Neural crest cell (in vitro differentiated cells): ENCODE measurements at places on chromosomes 3 and 15.

GRCh38 chr3:149726716-149727407 is 25.4 kb downstream of the COMMD2 start:
- H3K4me1 ChIP-seq = no peaks in the 10 kb centered on the region
- no peaks in the 10 kb centered on the region for H3K27me3 ChIP-seq
- no peak overlapping the region for H3K4me3 ChIP-seq
- no peak overlapping the region for H3K27ac ChIP-seq
- no peak for DNase-seq

DNA sequence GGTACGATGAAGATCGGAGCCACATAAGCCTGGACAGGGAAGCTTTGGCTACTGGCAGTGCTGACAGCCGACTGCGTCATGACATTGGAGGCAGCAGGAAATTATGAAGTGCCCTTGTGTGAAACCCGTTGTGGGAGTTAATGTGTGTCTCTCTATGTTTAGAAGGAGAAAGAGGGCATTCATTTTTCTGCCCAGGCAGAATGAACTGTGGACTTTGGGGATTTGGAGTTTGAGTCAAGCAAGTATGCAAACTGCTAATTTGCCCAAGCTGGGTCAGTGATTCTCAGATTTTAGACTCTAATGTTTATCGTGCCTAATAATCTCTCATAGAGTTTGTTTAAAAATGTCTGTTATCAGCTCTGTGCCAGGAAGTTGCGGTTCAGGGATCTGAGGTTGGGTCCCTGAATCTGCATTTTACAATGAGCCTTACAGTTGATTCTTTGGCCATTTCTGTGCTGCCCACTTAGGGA is 5.6 kb downstream of the CTXND1 start:
- H3K4me1 ChIP-seq = peaks cover 41% of the 10 kb centered on the region
- no peak for DNase-seq
- peak overlapping the region; percentile 46 for H3K27ac ChIP-seq
- peaks cover 31% of the 10 kb centered on the region for H3K27me3 ChIP-seq

DNA sequence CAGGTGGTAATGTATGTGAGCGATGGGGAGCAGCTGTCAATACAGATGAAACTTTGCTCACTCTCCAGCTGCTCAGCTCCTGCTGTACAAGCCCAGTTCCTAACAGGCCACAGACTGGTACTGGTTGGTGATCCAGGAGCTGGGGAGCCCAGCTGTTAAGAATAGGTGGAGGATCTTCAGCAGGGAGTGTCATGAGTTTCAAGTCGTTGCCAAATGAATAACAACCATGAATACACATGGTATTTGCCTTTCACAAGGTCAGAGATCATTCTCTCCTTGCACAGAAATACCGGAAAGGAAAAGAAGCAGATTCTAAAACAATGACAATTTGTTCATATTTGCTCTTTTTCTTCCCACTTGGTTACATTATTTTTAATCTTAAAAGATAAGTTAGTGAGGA is 5.1 kb downstream of the PLSCR1 start:
- peaks cover 23% of the 10 kb centered on the region for H3K4me1 ChIP-seq
- no peak for DNase-seq
- H3K27ac ChIP-seq = no peak overlapping the region
- no peak overlapping the region for H3K4me3 ChIP-seq
- no peaks in the 10 kb centered on the region for H3K27me3 ChIP-seq

GRCh38 chr3:58766587-58767282 is 100.2 kb upstream of the FAM3D start:
- no peak overlapping the region for H3K27ac ChIP-seq
- no peak overlapping the region for H3K4me3 ChIP-seq
- H3K4me1 ChIP-seq = no peaks in the 10 kb centered on the region

GRCh38 chr15:31396881-31397560 is 70.4 kb downstream of the KLF13 start:
- H3K27ac ChIP-seq = no peak overlapping the region
- peak; percentile 58 for DNase-seq
- H3K36me3 ChIP-seq = no peaks in the 10 kb centered on the region
- peaks cover 24% of the 10 kb centered on the region for H3K4me1 ChIP-seq

- DNase-seq = no peak
- H3K36me3 ChIP-seq = peaks cover 3% of the 10 kb centered on the region
- peaks cover 48% of the 10 kb centered on the region for H3K4me1 ChIP-seq
- H3K4me3 ChIP-seq = no peak overlapping the region
- no peak overlapping the region for H3K27ac ChIP-seq
Observed at GRCh38 chr15:93299675-93300074, 210.7 kb upstream of the RGMA start.

DNA sequence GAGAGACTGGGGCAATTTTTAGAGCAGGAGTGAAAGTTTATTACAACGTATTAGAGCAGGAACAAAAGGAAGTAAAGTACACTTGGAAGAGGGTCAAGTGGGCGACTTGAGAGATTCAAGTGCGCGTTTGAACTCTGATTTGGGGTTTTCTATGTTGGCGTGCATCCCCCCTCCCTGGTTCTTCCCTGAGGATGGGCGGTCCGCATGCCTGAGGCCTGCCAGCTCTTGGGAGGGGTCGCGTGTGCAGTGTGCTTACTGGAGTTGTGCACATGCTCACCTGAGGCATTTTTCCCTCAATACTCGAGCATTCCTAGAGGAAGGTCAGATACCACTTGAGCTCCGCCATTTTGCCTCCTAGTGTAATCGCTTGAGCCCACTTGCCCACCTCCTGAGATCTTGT is 10.4 kb upstream of the CHAC1 start:
- peaks cover 23% of the 10 kb centered on the region for H3K4me1 ChIP-seq
- no peak overlapping the region for H3K27ac ChIP-seq
- peaks cover 8% of the 10 kb centered on the region for H3K27me3 ChIP-seq
- H3K36me3 ChIP-seq = no peaks in the 10 kb centered on the region
- DNase-seq = no peak

DNA sequence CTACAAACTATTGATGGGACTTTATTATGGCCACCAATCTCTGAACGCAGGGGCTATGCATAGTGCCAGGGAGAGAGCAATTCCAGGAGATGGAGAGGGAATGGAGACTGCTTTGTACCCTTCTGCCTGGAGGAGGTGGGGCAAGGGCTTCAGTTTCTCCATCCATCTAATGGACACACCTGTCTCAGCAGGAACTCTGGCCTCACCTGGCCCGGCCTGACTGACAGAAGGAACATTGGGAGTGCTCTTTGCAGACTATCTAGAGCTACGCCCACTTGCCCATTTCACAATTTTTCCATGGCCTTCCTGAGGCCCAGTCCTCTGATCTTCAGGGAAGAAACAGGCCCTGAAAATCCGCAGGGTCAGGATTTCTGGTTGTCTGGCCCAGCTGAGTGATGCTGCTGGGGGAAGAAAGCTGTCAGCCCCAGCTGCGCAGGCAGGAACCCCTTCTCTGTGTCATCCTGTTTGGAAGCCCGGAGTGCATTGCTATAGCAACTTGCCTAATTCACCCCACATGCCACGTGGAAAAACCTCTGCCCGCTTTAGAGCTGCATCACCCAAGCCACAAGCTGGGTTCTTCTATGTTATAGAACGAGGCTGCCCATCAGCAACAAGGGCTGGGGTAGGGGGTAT is 6.4 kb downstream of the ITGA11 start:
- H3K27ac ChIP-seq = no peak overlapping the region
- no peaks in the 10 kb centered on the region for H3K36me3 ChIP-seq
- no peak for DNase-seq
- H3K27me3 ChIP-seq = peaks cover 42% of the 10 kb centered on the region

- DNase-seq = no peak
- peaks cover 5% of the 10 kb centered on the region for H3K36me3 ChIP-seq
- H3K27ac ChIP-seq = no peak overlapping the region
- H3K4me1 ChIP-seq = peaks cover 9% of the 10 kb centered on the region
- no peak overlapping the region for H3K4me3 ChIP-seq
- no peaks in the 10 kb centered on the region for H3K27me3 ChIP-seq
Observed at GRCh38 chr15:89648106-89649012, 6.9 kb downstream of the KIF7 start.

DNA sequence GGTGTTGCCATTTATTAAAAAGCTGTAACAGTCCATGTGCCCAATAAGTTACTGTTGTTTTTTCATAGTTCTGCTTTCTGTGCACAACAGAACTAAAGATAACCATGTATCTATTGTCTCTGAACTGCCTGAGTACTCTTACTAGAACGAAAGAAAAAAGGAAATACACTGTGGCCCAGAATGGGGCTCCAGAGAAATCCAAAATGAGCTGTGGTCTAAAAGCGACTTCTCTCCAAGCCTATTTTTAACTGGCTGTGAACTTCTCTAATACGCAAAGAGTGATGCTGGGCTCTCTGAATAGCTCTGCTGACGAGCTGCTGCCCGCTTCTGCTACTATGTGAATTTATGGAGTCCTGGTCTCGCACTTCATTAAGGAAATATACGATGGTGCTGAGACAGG is 56.2 kb upstream of the LPP start:
- DNase-seq = no peak
- no peaks in the 10 kb centered on the region for H3K4me1 ChIP-seq
- no peak overlapping the region for H3K27ac ChIP-seq
- peaks cover 3% of the 10 kb centered on the region for H3K36me3 ChIP-seq
- no peaks in the 10 kb centered on the region for H3K27me3 ChIP-seq
- H3K4me3 ChIP-seq = no peak overlapping the region
